MG63 (cell line): ENCODE measurements at places on chromosomes 13 and 19. TPM values are rescaled to one million over a fixed set of nuclear protein-coding genes. Genes with fewer than 3 reads are reported as not detected.
A peak's percentile ranks its signal among the peaks of the same experiment; 100 is the strongest.

- no peak for DNase-seq
Measured at GRCh38 chr13:99661791-99662190, 160.5 kb downstream of the TM9SF2 start.

ZNF570 gene
- not detected in 2 replicates for total RNA-seq

STRN4 gene
- total RNA-seq, result 55.2 and 81.7 TPM in 2 replicates

GRCh38 chr13:46106839-46107371, 2.1 kb upstream of the CPB2 start:
- DNase-seq, result no peak

GRCh38 chr13:32845952-32846950, 170.0 kb upstream of the KL start:
- DNase-seq, result no peak

CAMSAP3 gene
- total RNA-seq, result 0.56 and 0.89 TPM in 2 replicates

DNA sequence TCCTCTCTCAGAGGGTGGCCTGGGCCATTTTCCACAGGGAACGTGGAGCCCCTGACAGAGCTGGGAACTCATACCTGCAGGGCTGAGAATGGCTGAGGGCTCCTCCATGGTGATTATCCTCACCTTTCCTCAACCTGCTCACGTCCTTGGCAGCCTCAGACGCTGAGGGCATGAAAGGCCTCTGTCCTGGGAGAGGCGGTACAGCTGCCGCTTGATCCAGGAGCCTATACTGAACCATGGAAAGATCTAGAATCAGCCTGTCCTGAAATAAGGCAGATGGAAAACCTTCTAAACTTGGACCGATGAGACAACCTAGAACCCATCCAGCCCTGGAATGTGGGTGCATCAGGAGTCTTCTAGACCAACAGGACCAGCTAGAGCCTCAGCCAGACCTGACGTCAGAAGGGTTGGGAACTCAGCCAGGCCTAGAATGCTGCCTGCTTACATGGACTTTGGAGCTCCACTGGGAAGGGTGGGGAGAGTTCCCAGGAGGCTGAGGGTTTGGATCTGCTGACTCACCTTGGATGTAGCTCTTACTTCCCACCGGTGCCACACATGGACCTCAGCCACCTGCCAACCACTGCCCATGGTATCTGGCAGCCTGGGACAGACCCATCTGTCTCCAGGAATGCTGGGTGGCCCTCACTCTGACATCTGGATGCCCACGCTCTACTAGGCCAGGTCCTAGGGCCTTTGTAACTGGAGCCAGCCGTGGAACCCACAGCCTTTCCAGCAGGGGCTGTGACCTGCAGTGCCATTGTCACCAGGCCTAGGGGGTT, 7.5 kb downstream of the KCTD15 start:
- DNase-seq, result peak; percentile 82

PRODH2 gene
- total RNA-seq, result not detected in 2 replicates

DNA sequence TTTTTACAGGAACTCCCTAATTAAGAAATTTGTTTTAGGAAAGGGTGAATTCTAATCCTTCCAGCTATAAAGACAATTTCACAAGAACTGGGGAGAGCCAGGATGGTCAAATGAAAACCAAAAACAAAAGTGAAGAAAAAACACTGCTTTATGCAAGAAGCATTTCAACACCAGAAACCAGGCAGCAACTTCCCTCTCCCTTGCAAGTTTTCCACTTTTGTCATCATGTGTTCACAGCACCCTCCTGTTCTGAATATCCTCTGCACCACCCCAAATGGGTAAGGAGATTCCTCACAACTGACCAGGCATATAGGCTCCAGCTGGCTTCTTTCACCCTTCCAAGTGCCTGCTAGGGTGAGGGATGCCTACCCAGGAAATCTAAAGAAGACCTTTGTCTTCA, 328.1 kb downstream of the TBC1D4 start:
- no peak for DNase-seq

- DNase-seq, result peak; percentile 47
Measured at GRCh38 chr13:33349288-33349985, 63.9 kb upstream of the STARD13 start.

GRCh38 chr13:50156140-50156539, 140.9 kb downstream of the KCNRG start:
- peak; percentile 19 for DNase-seq

KLK12 gene
- not detected in 2 replicates for total RNA-seq

GRCh38 chr13:83829810-83830209, 52.5 kb downstream of the SLITRK1 start:
- DNase-seq, result no peak

- no peak for DNase-seq
Measured at GRCh38 chr13:113110048-113110851, 4.7 kb downstream of the F7 start.

DNA sequence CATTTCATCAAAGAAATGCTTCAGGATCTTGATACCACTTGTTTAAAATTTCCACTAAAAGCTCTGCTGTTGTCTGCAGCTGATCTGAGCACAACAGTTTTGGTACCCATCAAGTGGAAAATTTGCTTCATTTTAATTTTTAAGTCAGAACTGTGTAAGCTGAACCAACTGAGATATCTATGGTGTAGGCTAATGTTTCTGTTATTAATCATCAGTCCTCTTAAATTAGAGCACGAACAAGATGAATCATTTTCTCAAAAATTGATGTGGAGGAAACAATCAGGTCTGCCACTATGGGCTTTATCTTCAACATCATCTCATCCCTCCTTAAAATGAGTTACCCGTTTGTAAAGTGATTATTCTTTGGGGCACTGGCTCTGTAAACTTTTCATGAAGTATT, 221.5 kb upstream of the NBEA start:
- no peak for DNase-seq

DNA sequence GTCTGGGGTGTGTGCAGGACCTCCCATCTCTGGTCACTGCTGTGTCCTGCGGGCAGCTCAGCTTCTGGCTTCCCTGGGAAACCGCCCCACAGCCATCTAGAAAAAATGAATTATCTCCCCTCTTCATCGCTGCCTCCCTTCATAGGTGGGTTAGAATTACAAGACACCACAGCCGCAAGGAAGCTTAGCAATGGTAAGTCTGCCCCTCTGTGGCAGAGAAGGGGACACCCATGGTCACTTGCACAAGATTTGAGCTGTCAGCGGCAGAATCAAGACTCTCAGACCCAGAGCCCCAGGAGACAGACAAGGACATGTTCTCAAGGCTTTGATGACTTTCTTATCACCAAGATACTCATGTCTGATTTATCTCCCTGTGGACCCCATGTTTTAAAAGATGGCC, 110.8 kb upstream of the PABPC3 start:
- no peak for DNase-seq

DNA sequence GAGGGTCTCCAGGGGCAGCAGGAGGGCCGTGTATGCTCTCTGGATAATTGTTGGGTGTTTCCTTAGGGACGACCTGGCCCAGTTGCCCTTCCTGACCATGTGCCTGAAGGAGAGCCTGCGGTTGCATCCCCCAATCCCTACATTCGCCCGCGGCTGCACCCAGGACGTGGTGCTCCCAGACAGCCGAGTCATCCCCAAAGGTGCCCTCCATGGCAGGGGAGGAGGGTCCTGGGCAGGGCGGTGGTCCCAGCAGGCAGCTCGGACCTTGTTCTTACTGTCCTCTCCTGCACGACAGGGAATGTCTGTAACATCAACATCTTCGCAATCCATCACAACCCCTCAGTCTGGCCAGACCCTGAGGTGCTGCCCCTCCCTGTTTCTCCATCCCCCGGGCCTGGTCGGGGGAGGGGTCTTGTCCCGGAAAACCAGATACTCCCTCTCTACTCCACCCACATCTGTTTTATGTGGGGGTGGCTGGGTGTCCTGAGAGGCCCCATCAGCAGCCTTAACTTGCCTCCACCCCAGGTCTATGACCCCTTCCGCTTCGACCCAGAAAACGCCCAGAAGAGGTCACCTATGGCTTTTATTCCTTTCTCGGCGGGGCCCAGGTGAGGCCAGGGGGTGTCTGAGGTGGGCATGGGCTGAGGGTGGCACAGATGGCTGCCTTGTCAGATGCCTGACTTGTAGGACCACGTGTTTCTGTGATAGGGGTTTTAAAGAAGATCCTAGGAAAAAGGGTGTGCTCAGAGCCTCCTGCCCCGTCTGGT, 12.3 kb upstream of the CYP4F3 start:
- DNase-seq, result no peak

FGF21 gene
- total RNA-seq, result not detected in 2 replicates

CEACAM16 gene
- 0.92 TPM in 1 of 2 replicates, not detected in the other for total RNA-seq

- DNase-seq, result no peak
Measured at GRCh38 chr13:44649104-44649428, 72.9 kb upstream of the TSC22D1 start.

DENND1C gene
- not detected in 2 replicates for total RNA-seq

DNA sequence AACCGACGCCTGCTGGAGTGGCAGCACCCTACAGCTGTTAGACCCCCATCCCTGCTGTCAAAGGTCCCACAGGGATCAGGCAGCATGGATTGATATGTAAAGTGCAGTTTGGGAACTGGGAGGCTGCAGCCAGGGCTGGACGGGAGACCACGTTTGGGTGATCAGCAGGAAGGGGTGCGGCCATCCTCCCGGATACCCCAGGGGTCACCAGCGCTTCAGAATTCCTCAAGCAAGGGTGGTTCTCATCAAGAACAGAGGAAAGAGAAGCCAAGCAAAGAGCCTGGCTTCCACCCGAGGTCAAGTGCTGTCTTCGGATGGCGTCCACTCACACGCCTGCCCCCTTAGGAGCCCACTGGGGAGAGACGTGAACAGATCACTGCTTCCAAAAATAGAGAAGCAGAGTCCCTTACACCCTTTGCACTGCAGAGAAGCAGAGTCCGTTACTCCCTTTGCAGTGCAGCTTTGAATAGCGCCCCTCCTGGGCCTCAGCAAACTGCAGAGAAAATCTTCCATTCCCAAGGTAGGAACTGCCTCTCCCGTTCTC, 35.5 kb downstream of the DHRS12 start:
- DNase-seq, result no peak
